ENCODE measurements at places on chromosomes 12 and 14.
A peak's percentile ranks its signal among the peaks of the same experiment; 100 is the strongest.

- DNase-seq: no peak
These were observed 328.1 kb downstream of the BCL11B start for GRCh38 chr14:98943907-98944306.

GRCh38 chr14:33307691-33308251, 369.1 kb downstream of the NPAS3 start:
- DNase-seq: peak; percentile 22

DNA sequence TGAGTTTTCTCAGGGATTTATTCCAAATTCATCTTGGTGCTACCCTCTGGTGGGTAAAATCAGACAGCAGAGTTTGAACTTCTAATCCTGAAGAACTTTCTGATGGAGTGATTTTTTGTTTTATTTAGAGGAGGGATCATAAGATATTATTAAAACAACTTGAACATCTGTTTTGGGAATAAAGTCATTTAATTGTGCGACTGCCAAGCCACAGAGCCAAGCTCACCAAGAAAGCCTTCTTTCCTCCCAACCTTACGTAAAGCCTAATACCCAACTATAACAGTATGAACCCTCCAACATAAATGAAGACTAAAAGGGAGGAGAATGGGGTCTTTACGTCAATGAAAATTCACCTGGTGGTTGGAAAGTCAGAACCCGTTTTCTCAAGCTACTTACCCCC, 205.5 kb upstream of the IGF1 start:
- no peak for DNase-seq

DNA sequence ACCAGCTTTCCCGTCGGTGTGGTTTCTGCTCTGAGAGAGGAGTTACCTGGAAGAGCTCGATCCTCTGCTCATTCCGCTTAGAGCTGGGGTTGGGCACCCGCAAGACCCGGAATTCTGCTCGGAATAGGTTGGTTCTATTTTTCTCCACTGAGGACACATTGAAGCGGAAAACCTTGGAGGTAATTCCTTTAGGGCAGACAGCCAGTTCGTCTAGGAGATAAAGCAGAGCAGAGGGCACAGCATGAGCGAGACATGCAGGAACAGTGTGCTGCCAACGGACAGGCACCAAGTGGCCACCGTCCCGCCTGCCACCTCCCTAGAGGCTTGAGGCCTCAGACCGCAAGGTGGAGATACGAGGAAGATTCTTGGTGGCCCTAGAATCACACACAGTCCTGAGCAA, 10.3 kb downstream of the TGFB3 start:
- no peak for DNase-seq

GRCh38 chr12:106987846-106988245, 900 bp upstream of the MTERF2 start:
- no peak for DNase-seq

- no peak for DNase-seq
These were observed 107.7 kb downstream of the UNC79 start for GRCh38 chr14:93538413-93538812.

DNA sequence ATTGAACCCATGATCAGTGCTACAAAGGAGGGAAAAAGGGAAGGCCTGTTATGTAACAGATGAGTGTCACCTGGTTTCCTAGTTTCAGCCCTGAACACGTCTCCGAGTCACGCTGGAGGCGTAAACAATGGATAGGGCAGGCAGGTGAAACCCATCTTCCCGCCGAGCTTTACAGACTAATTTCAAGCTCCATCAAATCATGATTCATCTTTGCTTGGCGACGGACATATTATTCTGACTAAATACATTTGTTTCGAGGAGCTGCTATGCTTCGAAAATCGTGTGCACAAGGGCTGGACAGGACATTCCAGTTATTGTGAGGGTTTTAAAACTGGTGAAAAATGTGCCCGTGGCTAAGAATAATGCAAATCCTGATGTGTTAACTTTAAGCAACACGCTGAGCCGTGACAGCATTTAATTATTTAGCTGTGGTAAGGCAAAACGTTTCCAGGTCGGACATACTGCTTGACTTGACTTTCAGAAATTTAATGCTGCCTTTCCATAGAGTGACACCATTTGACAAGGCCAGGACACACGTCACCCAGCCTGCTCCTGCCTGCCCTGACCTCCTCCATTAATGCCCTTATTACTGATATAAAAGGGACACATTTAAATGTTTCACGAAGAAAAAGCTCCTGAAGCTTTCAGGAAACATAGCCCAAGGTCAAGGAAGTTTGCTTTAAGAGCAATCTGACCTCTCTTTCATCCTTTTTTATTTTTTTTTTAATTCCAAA, 1203.5 kb upstream of the TMEM132C start:
- DNase-seq: no peak

- DNase-seq: no peak
These were observed 35.5 kb upstream of the MAX start for GRCh38 chr14:65137648-65138307.

- no peak for DNase-seq
These were observed 729.2 kb downstream of the AACS start for GRCh38 chr12:125794401-125794800.

- no peak for DNase-seq
These were observed 45.7 kb downstream of the TTC6 start for GRCh38 chr14:37641117-37641516.

DNA sequence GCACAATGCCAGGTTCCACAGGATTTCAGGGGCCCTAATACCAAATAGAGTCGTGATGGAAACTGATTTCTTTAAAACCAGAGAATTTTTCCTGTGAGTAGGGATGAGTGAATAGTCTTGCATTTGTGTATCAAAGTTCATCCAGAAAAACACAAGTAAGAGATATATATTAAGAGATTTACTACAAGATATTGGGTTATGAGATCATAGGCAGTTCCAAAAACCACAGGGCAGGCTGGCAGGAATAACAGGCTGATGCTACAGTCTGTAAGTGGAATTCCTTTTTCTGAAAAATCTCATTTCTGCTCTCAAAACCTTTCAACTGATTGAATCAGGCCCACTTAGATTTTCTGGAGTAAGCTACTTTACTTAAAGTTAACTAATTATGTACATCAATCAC, 1756.2 kb upstream of the SEL1L start:
- no peak for DNase-seq

DNA sequence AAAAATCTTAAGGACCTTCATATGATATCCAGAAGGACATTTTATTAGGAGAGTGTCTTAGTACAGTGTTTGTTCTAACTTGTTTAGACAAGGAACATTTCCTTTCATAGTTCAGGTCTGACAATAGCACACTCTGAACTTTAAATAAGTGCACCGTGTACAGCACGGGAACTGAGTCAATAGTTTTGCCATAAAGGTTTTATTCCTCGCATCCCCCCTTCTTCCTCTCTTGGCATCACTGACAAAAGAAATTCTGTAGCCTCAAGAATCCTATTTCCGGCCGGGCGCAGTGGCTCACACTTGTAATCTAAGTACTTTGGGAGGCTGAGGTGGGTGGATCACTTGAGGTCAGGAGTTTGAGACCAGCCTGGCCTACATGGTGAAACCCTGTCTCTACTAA, 58.3 kb downstream of the TMCC3 start:
- no peak for DNase-seq

GRCh38 chr12:25458047-25458552, 95.0 kb downstream of the LMNTD1 start:
- DNase-seq: peak; percentile 18

DNA sequence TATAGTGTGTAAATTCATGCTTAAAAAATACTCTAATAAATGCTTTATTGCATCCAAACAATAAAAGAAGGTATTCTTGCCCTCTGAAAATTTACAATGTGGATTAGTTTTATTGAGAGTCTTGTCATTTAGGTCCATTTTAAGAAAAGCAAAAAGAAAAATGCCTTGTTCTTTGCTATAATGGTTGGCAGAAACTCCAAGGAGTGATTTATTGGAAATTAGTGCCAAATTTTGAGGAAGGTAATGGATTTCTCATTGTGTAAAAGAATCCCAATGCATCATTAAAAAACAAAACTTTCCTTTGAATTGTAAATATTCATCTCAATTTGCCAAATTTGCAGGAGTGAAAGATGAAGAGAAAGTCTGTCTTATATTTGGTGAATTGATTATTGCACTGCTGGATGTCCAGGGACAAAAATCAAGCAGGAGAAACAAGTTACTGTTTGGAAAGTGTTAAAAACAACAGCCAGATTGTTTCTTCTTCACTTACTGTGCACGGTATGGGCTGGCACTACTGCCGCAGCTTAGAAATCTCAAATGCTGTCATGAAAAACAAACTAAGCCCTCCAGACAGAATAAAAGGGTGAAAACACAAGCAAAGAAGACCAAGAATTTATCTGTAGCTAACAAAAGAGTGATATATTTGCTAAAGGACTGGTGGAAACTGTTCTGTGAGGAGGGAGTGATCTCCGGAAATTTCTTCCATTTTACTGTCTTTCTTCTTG, 511.7 kb downstream of the TMTC2 start:
- no peak for DNase-seq

- no peak for DNase-seq
These were observed 37.2 kb downstream of the RAD51B start for GRCh38 chr14:67856827-67857226.

DNA sequence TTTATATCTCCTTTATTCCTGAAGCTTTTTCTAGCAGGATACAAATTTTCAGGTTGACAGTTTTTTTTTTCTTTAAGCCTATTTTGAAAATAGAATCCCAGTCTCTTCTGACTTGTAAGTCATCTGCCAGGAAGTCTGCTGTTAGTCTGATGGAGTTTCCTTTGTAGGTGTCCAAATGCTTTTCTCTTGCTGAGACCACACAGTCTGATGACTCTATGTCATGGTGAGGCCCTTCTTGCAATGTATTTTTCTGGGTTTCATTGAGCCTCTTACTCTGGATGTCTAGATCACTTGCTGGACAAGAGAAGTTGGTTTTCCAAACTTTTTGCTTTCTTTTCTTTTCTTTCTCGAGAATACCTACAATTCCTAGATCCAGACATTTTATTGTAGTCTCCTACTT, 30.6 kb downstream of the USP15 start:
- no peak for DNase-seq

- DNase-seq: no peak
These were observed 141.3 kb downstream of the SMOC1 start for GRCh38 chr14:70020352-70021170.

- no peak for DNase-seq
These were observed 10.3 kb upstream of the AMN start for GRCh38 chr14:102911991-102912761.

GRCh38 chr12:107393043-107393717, 292.4 kb upstream of the PWP1 start:
- DNase-seq: no peak

DNA sequence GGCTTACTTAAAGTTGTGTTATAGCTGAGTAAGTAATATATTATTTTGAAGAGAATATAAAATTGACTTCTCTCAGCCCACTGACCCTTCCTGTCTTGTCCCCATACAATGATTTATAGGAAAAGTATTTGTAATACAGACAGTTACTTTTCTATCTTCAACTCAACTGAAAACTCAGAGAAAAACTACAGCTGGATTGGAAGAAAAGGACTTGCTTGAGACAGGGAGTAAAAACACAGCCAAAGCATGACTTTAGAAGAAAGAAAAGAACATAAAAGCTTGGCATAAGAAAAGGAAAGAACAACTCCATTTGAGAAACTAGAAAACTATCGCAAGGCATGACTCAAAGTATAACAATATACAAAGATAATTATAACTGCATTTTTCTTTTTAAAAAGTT, 57.5 kb downstream of the MSRB3 start:
- no peak for DNase-seq

DNA sequence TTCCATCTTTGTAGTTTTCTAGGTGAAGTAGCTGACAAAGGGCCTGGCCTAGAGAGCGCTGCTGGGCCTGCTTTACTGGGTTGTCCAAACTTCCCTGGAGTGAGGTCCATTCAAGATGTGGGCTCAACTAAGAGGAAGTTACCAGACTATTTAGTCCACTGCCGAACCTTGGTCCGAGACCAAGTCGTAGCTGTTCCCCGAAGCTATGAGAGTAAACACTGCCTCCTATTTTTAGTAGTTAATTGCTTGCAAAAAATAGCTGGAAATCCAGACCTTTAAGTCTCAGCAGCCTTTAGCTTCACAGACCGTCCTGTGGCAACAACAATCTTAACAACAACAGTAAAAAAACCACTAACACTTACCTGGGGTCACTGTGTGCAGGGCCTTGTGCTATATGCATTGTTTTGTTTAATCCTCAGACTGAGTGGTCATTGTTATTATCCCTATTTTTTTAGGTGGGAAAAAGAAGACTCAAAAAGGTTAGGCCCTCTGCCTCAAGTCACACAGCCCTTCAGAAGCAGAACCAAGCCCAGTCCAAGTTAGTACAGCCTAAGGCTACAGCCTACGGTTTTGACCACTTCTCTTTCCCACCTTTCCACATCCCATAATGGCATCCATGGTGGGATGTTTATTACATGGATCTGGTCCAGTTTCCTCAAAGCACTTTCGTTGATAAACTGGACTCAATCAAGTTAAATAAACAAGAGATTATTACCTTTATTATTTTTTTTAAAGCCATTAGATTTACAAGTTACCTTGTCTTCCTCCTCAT, 30.6 kb downstream of the SOCS2 start:
- DNase-seq: no peak

DNA sequence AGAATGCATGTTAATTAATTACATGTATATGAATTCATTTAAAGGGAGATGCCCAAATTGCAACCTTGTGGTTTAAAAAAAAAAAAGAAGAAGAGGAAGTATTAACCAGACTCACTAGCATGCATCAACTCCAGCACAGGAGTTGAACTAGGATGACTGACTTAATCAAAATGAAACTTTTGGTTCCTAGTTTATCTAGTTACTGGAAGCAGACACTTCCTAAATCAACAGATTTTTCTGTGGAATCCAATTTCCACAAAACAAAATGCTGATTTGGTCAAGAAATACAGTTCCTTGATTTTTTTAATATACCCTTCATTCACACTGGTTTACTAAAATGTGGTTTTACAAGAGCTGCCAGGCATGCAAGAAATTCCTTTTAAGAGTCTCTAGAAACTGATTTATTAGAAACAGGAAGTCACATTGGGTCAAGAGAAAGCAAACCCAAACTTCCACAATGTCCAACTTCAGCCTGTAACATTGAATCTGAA, 41.6 kb downstream of the ITPR2 start:
- DNase-seq: no peak

DNA sequence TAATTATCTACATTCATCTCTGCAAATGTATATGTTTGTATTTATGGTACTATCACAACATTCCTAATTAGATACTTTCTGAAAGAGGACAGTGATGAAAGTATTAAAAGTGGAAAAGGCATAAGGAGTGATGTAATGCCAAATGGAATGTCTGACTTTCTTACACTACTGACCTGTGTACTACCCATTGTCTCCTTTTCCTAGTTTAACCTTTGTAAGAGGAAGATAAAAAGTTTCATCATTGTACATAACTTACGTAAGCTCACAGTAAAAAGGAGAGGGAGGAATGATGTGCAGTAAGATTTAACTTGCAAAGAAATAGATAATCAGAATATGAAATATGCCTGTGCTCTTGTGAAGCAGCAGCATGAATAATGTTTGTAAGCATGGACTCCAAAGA, 55.9 kb downstream of the SOX5 start:
- no peak for DNase-seq

DNA sequence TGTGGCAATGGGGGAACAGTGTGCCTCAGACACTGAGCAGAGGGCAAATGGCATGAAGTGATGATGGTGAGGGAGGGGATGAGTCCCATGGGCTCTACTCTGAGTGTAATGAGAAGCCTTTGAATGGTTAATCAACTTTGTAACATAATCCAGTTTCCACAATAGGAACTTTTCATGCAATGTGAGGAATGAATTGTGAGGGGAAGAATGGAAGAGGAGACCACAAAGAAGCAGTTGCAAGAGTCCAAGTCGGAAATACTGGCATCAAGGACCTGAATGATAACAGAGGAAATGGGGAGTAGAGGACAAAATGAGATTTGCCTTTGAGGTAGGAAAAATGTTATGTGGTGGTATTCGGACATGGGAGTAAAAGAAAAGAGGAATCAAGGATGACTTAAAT, 476.9 kb upstream of the PRICKLE1 start:
- no peak for DNase-seq

Measured in amygdala (tissue), 56 donors.